Testis (tissue), 5 donors: ENCODE measurements at places on chromosomes 16 and 17. TPM values are rescaled to one million over a fixed set of nuclear protein-coding genes. Genes with fewer than 3 reads are reported as not detected.

DNA sequence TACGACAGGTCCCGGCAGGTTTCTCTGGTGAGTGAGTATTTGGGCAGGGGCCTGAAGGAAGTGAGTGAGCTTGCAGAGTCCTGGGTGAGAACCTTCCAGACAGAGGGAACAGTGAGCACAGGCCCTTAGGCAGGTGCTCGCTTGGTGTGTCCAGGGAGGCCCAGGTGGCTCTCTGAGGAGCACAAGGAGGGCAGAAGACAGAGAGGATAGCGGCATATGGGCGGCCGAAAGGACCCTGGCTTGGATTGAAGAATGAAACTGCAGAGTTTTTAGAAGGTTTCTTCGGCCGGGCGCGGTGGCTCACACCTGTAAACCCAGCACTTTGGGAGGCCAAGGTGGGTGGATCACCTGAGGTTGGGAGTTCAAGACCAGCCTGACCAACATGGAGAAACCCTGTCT is 6.7 kb downstream of the DRG2 start:
- DNase-seq, result no peak

- DNase-seq, result peak; percentile 90
These were observed 14.1 kb downstream of the HS3ST6 start for GRCh38 chr16:1903845-1904840.

GRCh38 chr17:76271669-76272540 is 6.8 kb downstream of the UBALD2 start:
- no peak for DNase-seq

- no peak for DNase-seq
These were observed 848 bp downstream of the CES3 start for GRCh38 chr16:66961914-66962313.

DNA sequence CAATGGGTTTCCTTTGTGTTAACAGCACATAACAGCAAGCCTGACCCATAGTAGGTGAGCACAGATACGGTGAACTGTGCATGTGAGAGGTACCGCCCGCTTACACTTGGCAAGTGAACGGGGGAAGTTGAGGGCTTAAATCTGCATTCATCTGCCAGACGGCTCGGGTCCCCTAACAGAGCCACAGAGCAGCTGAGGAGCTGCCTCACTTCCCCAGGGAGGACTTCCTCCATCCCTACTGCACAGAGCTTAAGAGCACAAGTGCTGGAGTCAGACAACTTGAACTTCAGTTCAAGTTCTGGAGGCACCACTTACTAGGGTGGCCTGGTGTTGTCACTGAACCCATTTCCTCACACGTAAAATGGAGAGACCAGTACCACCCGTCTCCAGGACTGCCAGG is 13.4 kb downstream of the RAB5C start:
- no peak for DNase-seq

DNA sequence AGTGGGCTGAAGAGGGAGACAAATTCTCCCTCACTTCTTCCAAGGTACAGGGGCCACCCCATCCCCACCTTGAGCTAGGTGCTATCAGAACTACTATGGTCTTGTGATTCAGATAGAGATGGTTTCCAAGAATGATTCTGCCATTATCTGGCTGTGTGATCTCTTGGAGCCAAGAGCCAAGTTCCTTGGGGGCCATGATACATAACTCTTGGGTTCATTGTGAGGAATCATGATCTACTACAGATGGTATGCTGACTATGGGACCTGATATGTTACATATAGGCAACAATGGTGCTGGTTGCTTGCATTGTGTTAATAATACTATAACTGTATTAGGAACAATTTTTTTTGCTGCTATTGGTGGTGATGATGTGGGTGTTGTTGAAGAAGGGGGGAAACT is 45.7 kb downstream of the DYNLRB2 start:
- no peak for DNase-seq

GRCh38 chr17:27512511-27513346 is 56.5 kb downstream of the KSR1 start:
- no peak for DNase-seq

PRDM7 gene
- 1.8 TPM for total RNA-seq

SBK1 gene
- total RNA-seq, result 4.6 TPM

CMTM2 gene
- total RNA-seq, result 307 TPM

CD300LB gene
- total RNA-seq, result 0.99 TPM

TMEM235 gene
- total RNA-seq, result not detected

NOTUM gene
- total RNA-seq, result 13.2 TPM

PRAC2 gene
- 3.2 TPM for total RNA-seq

HSPB9 gene
- total RNA-seq, result 9.8 TPM
